ENCODE measurements at places on chromosomes 7 and 10.
A peak's percentile ranks its signal among the peaks of the same experiment; 100 is the strongest.

- ATAC-seq: no peak
These were observed 33.0 kb downstream of the STAM start for GRCh38 chr10:17676919-17677318.

DNA sequence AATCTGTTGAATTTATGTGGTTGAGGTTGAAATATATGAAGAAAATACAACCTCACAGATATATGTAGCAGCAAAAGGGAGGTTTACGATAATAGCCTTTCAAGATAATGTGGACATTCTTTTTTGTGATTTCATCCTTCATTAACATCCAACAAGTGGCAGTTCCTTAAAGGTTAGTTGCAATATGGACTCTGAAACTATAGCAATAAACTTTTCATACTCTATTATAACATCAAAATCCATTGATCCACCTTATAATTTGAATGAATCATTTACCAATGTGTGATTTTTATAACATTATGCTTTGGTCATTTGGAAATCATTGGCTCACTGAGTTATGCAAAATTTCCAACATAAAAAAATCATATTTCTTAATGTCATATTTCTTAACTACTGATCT is 200.8 kb upstream of the CSTF2T start:
- no peak for ATAC-seq

- ATAC-seq: peak; percentile 90
These were observed 58.9 kb downstream of the CALML3 start for GRCh38 chr10:5583525-5584175.

- ATAC-seq: no peak
These were observed 9.1 kb downstream of the PON2 start for GRCh38 chr7:95425694-95426093.

- no peak for ATAC-seq
These were observed 48.0 kb downstream of the SEC23IP start for GRCh38 chr10:119940487-119940886.

- ATAC-seq: no peak
These were observed 152.6 kb upstream of the KLF14 start for GRCh38 chr7:130886438-130887135.
